ENCODE measurements at places on chromosomes 2 and 18.

DNA sequence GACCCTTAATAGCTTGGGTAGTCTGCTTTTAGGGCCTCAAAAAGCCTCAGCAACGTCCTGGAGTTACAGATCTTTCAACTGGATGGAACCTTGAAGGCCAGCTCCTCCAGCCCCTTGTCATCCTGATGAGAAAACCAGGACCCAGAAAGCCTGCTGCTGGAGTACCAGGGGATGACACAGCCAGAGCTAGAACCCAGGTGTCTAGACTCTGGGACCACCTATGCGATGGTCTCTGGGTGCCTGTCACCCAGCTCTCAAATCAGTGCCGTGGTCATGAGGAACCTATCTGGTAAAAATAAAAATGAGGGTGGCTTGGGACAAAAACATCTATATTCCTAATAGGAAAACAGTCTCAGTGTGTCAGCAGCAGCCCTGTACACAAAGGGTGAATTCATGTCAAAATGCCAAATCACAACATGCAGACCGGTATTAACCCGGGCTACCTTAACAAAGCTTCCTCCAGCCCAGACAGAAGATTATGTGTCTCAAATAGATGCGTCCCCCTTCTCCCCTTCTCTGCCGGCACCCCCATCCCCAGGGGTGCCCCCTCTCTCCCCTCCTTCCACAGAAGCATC, 28.5 kb downstream of the SMAD7 start:
- ATAC-seq = peak; percentile 13

DNA sequence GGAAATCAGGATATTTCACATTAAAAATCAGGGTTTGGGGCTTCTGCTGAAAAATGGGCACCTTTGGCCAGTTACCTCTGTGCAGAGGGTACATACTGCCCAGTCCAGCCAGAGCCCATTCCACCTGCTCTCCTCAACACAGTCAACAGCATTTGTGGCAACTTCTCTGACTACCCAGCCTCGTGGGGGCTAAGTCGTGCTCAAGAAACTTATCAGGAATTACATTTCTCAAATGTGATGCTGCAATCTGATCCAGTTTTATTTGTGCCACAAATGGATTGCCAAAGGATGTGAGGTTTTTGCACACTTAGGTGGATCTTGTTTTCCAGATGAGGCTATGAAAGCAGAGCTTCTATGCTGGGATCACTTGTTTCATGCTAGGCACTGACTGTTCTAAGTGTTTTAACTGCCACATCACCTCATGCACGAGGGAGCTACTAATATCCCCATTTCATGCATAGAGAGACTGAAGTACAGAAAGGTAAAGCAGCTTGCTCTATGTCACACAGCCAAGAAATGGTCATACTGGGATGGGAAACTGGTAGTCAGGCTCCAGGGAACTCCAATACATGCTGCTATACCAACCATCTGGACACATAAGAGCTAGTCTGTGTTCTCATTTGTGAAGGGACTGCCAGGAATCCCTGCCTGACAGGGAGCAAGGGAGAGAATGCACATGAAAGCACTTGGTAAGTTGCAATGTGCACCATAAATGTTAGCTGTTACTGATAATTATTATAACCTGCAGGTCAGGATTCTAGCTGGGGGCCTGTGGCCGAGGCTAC, 89.0 kb upstream of the HK2 start:
- no peak for ATAC-seq

DNA sequence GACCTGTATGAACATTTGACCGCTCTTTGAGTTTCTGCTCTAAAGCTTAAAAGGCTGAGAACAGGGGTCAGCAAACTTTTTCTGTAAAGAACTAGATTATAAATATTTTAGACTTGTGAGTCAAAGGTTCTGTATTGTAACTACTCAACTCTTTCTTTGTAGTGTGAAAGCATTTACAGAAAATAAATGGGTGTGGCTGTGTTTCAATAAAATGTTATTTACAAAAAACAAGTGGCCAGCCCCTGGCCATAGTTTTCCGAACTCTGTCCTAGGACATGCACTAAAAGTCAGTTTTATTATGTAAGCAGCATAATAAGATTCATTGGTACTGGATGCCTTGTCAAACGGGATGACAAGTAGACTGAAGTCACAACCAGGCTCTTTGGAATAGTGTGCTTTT, 434.9 kb downstream of the ZEB2 start:
- ATAC-seq = no peak

GRCh38 chr18:28075501-28075900, 101.4 kb downstream of the CDH2 start:
- peak; percentile 61 for ATAC-seq

DNA sequence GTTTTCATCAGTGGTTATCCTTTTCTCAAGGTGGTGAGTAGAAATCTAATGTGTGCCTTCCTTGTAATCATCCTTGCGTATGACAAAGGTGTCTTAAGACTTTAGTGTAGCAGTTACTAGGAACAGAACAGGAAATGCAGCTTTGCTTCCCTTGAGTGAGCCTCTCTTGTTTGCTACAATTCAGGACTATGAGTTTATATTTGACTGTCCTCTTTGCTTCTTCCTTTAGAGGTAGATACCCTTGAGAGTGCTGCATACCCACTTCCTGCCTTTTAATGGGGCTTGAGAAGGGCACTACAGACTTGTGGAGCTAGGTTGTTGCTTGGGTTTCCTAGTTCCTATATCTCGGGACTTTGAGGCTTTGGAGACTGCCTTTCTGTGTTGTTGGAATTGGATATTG, 3.8 kb downstream of the KCNJ13 start:
- no peak for ATAC-seq

DNA sequence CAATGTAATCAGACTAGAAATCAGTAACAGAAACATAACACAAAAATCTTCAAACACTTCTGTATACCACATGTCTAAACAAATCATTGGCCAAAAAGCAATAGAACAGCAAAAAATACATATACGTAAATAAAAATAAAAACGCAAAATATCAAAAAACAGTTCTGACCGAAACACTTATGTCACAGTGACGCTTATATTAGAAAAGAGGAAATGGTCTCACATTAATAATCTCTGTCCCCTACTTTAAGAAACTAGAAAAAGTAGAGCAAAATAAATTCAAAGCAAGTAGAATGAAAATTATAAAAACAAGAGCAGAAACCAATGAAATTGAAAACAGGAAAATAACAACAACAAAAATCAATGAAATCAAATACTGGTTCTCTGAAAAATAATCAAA, 41.9 kb downstream of the TMEM131 start:
- ATAC-seq = no peak

- no peak for ATAC-seq
These were observed 77.4 kb downstream of the ABCA12 start for GRCh38 chr2:215060861-215061536.

Data from SK-N-SH treated with all-trans-retinoic acid at 6 μM for 48 hours (cell line).